NCI-H146 (cell line): ENCODE measurements at places on chromosomes 3 and 15.

DNA sequence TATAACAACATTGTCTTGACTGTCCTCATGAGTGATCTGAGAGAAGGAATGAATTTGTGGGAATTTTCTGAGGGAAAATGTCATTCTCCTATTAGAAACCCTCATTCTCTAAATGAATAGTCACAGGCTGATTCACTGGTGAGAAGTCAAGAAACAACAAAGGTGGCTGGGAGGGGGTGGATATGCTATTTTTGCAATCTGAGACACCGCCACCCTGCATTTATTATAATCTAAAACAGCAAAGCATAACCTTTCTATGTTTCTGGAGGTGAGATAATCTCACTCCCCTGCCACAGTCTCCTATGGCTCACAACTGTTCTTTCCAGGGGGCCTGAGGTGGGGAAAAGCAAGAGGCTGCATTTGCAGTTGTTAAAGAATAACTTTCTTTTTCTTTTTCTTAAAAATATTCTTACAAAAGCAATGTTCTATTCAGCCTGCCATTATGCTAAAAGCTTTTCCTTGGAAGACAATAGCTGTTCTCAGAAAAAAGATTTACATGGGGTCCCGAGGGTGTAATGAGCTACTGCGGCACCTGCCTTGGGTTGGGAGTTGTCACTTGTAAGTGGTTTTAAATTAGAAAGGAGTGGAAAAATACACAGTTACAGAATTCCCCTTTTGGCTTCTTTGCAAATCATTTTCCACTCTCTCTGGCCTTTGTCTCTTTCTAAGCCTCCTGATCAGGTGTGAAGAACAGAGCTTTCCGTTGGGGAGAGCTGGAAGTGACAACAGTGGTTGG is 220.9 kb downstream of the AGBL1 start:
- DNase-seq = no peak

DNA sequence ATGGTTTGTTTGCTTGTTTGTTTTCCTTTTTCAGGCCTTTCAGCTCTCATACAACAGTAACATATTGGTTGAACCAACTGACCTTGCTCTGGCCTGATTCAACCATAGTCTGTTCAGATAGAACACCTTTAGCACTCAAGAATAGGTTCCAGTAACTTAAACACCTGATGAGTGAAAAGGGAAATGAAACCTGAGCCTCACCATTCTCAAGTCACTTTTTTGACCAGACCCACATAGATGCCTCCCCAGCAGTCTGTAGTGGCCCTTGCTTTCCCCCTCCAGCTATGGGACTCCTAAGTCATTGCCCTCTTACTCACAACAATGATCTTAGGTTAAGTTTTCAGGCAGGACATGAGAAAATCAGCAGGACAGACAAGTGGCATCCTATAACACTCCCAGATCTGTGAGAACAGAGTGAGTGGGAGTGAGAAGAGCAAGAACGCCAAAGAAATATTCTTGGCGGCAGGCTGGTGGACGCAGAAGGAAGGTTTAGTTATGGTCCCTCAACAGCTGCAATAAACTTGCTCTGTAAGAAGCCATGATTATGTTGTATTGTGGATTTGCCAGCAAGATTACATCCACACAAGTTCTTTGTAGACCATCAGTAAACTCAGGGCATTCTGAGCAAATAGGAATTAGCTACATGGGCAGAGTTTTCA is 367.5 kb downstream of the MECOM start:
- DNase-seq = no peak

DNA sequence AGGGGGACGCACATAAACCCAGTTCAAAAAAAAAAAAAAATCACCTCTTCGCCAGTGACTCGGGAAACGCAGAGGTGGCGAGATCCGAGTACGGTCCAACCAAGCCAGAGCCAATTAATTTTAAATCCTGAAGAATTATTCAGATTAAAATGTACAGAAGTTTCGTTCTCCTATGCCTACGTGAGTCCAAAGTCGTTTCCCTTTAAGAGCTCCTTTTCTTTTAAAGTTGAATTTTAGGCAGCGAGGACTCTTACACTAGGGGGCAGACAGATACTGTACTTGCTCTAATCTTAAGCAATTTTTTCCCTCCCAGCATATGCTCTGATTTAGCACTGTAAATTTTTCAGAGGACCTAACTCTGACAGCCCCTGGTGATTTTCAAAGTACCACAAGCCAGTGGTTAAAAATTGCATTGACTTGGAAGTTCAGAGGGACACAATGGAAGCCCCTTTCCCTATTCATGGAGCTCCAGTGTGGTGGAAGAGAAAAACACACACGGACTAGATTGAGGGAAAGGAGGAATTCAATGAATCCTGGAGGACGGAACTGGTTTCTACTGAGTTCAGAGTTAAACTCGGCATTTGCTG is 3.3 kb upstream of the NR2F2 start:
- peak; percentile 12 for DNase-seq

DNA sequence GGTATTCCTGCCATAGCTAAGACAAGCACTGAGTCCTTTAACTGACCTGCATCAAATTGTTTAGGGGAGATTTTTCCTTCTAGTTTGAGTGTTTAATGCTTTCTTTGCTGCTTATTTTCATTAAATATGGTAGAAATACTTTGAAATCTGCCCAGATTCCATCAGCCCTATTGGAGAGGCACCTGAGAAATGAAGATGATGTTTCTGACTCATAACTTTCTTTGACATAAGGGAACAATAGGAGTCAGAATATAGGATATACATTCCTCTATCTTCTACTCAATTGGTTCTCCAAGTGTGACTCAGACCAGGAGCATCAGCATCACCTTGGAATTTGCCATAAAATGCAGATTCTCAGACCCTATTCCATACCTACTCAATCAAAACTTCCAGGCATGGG is 27.4 kb downstream of the BTD start:
- DNase-seq = no peak

DNA sequence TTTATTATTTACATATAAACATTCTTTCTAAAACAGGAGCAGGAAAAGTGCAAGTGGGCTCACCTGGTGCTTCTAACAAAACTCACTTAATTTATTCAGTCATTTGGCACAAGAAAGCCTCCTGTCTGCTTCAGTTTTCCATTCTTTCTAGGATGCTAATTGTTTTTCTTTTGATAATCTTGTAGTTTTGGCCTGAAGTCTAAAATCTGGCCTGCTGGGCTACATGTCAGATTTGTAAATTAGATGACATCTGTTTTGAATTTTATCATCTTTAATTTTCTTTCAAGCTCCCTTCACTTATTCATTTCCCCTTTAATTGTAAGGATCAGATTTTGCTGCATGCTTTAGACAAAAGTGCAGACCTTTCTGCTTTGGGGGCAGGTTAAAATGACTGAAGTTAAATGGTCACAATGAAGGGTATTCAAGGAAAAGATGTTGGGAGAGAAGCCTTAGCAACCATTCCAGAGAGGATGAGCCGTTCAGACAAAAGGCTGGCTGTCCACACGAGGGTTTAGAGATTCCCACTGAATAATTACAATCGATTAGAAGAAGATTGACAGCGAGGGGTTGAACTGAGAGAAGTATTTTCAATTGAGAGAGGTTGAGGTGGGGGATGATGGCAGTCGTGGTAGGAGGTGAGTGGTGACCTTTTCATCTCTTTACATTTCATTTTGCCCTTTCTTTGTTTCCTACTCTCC is 59.9 kb upstream of the PTX3 start:
- DNase-seq = no peak

GRCh38 chr15:32679298-32679690 is 37.8 kb downstream of the SCG5 start:
- no peak for DNase-seq

- DNase-seq = no peak
Observed at GRCh38 chr15:70955151-70955550, 62.5 kb downstream of the LRRC49 start.

DNA sequence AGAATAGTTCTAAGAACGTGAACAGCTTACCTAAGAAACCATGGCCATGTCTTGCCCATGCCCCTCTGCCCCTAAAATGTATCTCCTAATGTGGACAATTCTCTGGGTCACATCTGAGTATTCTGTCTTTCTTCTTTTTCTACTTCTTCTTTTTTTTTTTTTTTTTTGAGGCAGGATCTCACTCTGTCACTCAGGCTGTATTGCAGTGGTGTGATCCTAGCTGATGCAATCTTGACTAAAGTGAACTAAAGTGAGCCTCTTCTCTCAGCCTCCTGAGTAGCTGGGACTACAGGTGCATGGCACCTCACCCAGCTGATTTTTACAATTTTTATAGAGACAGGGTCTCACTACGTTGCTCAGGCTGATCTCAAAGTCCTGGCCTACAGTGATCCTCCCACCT is 204.8 kb upstream of the ZPLD1 start:
- no peak for DNase-seq

DNA sequence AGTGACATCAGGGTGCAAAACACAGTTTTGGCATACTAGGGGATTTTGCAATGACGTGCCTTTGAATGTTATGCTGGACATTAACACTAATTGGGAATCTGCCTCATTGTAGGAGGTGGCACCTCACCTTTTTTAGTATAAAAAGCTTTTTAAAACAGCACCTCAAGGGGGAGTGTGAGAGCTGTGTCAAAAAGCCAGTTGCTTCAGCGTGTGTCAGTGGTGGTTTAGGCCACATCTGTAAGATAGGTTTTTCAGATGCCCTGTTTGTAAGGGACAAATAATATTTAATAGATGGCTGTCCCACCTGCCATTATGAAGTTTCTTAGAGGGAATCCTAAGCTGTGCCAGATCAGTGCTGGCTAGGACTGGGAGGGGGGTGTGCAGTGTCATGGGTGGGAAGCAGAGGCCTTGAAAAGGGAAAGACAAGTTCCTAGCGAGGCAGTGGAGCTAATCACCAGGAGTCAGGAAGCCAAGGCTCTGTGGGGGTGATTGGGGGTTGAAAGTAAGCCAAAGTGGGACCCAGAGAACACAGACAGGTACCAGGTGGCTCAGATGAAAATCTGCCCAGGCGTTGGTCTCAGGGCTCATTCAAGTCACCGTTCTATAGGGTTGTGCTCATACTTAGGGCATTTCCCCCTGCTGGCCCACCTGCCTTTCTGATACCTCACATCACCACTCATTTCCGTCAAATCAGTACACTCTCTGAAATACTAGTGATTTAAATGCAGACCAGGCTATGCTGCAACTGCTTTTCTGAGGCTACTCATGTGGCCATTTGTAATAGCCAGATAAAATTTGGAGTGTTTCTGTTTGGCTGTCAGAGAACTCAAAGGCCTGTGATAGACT is 120.5 kb downstream of the BBX start:
- DNase-seq = peak; percentile 24

GRCh38 chr3:90010341-90010740 is 902.9 kb downstream of the EPHA3 start:
- DNase-seq = no peak

- no peak for DNase-seq
Observed at GRCh38 chr3:42589382-42590109, 1.1 kb upstream of the SS18L2 start.

DNA sequence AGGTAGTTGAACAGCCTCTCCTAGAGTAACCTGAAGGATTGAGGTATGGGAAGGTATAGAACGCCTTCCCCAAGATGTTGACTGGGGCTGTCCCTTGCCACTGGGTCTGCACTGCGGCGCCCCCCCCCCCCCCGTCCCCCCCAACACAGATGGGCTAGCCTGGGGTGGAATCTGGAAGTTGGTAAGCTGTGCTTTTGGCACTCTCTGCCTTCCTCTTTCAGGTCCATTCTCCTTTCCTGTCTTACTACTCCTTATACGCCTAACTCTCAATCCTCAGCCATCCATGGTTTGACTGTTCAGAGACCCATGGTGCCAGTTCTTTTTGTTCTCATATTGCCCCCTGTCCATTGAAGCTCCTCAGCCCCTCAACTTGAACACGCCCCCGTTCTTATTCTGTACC is 42.8 kb downstream of the MAP2K1 start:
- no peak for DNase-seq

- DNase-seq = peak; percentile 73
Observed at GRCh38 chr15:37045859-37046740, 54.2 kb downstream of the MEIS2 start.

GRCh38 chr3:87491843-87492242 is 215.5 kb upstream of the POU1F1 start:
- no peak for DNase-seq

DNA sequence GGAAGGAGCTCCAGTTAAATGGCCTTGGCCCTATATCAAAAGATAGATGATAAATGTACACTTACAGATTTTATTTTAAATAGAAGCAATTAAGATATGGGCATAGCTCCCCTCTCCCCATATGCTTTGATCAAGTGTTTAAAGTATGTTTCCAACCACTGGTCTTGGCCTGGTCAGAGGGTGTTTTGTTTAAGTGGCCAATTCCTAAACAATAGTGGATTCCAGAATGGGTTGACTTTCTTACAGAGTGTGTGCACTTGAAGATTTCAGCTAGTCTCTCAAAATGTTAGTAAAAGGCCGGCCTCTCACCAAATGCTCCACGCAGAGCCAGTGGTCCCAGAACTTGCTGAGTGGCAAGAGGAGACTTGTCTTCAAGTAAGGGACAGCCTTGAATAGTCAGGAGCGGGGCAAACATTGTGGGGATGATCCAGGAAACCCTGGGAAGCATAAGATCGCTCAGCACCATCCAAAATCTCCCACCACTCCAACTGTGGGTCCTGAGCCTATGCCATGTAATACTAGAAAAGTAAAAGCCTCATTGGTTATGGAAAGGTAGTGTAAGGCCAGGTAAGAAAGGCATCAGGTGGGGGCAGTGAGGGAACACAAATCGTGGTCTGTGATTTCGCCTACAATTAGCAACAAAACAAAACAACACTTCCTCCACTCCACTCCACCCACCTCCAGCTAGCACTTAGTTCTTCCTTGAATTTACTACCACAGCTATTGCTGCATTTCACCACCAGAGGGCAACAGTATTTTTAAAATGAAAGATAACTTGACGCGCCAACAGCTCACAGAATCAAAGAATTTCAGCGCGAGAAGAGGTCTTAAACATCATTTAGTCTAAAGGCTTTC is 4.8 kb downstream of the RARRES1 start:
- peak; percentile 77 for DNase-seq

DNA sequence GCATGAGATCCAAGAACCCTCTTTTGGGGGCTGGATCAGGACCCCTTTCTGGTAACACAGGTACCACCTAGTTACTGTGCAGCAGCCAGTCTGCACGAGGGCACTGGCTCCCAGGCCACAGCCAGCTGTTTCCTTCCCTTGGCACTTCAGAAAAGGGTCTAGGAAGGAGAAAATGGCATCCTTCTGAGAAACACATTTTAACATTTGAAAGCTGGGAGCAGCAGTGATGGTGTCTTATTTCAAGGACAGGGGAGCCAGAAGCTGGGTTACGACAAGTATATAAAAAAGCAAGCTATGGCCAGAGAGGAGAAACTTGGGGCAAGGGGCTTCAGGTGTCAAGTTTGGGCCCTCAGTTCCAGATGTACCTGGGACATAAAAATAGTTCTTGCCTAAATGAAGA is 282.8 kb downstream of the CTNNB1 start:
- no peak for DNase-seq
